Stimulated activated CD4-positive, alpha-beta T cell treated with anti-CD3 and anti-CD28 coated beads, Interleukin-1b, Interleukin-23, amount 100 ng/mL, for 1 hour (primary cell): ENCODE measurements at places on chromosomes 6 and 20.

DNA sequence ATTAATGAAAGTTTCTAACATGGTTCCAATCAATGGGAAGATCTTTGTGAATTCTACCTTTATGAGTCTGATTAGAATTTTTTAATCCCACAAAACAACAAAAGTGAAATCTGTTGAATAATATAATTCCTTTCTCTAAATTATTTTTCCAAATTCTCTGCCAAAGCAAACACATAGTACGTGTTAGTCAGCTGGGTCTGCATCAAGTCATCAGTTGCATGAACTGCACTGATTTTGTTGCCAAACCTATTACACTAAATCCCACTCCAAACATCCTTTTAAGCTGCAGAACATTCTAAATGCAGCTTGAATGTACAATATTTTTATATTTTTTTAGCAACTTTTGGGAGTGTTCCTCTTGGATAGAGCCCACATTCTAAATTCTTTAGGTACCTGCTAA lies 199.0 kb upstream of the HSF2 start:
- no peak for DNase-seq

GRCh38 chr6:2534406-2535042 lies 216.2 kb downstream of the MYLK4 start:
- DNase-seq, result no peak

DNA sequence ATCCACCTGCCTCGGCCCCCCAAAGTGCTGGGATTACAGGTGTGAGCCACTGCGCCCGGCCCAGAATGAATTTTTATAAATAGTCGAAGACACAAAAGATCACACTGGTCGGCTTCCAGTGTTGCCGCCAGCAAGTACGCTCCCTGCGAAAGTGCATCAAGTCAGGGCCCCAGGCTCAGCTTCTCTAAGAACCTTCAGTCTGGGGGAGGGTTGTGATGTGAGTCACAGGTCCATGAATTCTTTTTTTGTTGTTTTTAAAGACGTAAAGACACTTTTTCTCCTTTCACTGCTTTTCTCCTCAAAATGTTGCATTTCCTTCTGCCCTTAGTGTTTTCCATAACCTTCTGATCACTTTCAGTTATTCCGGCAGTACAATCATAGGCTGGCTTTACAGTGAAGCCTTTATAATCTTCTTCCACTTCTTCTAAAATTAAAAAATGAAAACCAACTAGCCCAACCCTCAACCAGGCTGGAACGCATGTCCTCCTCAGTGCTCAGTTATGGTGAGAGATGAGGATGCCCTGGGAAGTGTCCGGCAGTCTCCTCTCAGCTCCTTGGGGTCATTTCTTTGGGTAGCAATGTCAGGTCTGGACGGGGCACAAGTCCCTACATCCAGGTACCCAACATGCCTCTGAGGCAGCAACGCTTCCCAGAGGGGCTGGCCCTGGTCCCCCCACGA lies 66.6 kb downstream of the CSE1L start:
- no peak for DNase-seq

GRCh38 chr20:51093240-51093763 lies 70.4 kb upstream of the KCNG1 start:
- no peak for DNase-seq

DNA sequence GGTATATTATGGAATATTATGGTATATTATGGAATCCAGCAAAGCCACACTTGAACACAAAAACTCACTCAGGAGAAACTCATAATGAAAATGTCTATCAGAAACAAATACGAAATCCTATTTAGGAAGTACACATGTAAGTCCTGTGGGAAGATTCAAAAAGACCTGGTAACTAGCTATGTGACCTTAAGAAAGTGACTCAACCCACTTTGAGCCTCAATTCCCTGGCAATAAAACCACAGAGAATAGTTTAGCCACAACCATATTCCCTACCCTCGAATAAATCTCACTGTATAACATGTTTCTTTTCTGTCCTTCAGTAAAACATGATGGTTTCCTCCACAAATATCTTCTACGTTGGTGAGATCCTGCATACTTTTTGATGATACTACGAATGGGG lies 56.4 kb downstream of the ZMYND8 start:
- no peak for DNase-seq

DNA sequence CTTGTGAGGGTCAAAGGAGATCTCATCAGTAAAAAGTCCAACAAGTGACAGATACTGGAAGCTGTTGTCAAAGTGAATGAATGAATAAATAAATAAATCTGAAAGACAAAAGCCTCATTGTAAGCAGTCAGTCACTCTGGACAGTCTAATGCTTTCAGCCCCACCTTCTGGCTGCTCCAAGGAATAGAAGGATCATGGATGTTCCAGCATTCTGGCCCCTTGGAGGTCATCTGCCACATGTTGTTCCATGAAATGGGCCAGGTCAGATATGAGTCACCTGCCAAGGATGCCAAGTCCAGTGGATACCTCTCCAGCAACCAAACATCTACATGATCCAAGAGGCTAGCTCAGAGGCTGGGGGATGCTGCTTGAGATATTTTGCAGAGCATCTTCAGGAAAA lies 185.6 kb downstream of the BMP7 start:
- DNase-seq, result no peak

DNA sequence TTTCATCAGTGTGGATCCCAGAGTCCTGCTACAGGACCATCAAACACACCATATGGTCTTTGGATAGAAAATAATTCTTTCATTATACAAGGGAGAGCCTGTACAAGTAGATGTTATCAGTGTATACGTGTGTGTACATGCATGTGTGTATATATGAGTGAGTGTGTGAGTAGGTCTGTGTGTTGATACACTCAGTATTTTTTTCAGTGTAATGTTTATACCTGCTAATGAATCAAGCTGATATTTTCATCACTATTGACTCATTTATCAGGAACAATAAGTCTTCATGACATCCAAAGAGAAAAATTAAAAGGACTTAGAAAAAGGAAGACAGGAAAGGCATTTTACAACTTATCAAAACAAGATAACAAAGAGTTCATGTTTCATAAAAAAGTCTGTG lies 66.5 kb downstream of the EPM2A start:
- DNase-seq, result no peak

DNA sequence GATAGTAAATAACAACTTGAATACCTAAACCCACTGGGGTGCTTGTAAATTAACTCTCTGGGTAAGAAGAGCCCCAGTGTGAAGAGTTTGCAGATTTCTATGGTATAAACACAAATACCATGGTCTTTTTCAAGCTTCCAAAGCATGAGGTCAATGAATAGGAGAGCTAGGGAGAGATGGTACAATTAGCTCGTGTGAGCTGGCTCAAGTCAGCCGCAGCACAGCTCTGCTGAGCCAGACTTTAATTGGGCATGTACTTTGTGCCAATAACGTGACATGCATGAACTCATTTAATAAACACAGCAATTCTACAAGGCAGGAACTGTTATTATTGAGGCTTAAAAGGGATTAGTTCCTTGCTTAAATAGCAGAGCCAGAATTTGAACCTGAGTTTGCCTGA lies 684.2 kb downstream of the KIF16B start:
- DNase-seq, result no peak

DNA sequence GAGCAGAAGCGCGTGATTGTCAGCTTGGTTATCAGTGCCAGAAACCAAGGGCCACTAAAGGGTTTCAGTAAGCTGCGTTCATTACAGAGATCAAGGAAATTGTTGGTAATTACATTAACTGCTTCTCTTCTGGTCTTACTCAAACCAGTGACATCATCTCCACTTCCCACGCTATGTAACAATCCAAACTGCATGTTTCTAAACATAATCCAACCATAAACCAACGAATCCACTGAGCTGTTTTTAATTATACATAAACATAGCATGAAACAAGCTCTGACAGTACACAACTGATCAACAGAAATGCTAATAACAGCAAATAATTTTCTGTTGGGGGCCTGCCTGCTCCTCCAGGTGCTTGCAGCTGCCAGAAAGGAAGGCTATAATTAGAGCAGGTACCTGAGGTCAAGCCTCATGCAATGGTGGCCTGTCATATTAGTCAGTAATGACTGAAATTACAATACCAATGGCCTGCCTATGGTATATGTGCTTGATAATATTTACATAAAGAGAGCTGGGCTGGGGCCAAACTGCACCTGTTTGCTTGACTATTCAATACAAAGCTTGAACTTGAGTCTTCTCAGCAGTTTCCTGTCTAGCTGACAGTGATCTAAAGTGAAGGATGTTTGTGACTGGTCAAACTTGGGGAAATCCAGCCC lies 40.1 kb downstream of the ILRUN start:
- no peak for DNase-seq

DNA sequence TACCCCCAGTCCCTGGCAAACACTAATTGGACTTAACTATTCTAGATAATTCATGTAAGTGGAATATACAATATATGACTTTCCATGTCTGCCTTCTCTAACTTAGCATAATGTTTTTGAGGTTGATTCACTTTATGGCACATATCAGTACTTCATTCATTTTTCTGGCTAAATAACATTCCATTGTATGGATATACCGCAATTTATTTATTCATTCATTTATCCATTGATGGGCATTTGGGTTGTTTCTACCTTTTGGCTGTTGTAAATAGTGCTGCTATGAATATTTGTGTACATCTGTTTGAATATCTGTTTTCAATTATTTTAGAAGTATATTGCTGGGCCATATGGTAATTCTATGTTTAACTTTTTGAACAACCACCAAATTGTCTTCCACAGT lies 616.3 kb downstream of the UTRN start:
- DNase-seq, result no peak

- no peak for DNase-seq
These were observed at the start of gene HTR1E for GRCh38 chr6:86937219-86938079. HTR1E (plus strand) TSS chr6:86937528; CDS start chr6:87015335, 77,807 bp downstream.

GRCh38 chr20:24402188-24402587 lies 67.2 kb upstream of the SYNDIG1 start:
- no peak for DNase-seq

- no peak for DNase-seq
These were observed 20.4 kb downstream of the VNN1 start for GRCh38 chr6:132693478-132693877.

DNA sequence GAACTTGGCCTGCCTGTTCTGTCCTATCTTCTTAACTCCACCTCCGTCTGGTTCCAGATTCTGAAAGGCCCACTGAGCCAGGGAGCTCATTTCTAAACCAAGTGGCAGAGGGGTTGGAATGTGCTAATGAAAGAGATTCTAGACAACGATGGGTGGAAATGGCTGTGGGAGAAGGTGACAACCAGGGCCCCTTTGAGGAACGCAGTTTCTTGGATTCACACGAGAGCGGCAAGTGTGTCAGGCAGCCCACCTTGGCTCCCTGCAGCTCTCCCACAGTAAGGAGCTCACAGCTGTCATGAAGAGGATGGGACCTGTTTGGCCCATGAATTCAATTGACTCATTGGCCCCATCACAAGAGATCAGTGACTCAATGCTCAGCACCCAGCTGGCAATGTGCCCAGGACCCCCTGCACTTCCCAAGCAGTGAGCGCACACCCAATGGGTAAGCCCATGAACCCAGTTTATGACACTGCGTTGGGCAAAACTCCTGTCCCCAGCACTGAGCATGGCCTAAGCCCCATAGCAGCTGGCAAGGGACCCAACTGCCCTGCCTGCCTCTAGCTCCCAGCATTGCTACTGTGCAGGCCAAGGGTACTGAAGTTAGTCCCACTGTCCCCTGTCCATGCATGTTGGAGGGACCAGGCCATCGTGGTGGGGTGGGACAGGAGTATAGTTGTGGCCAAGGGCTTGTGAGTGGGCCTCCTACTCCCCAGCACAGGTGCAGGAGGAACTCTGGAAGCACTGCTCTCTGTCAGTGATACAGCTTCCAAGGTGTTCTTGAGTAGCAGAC lies 16.4 kb downstream of the MRPS18A start:
- no peak for DNase-seq

DNA sequence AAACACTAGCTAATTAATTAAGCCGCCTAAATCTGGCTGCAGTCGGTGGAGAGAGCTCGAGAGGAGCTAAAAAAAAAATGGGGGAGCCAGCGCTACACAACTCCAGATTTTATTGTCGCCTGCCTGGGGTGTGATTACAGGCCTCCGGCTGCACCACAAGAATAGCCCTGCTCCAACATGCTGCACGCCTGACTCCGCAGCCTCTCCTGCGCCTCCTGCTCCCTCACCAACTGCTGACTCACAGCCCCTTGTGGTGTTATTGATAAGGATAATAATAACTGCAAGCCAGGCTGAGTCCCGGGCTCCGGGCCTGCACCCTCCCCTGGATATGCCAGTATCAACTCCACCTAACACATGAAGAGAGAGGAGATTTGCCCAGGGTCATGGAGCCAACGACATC lies 16.8 kb downstream of the SIRPA start:
- no peak for DNase-seq

DNA sequence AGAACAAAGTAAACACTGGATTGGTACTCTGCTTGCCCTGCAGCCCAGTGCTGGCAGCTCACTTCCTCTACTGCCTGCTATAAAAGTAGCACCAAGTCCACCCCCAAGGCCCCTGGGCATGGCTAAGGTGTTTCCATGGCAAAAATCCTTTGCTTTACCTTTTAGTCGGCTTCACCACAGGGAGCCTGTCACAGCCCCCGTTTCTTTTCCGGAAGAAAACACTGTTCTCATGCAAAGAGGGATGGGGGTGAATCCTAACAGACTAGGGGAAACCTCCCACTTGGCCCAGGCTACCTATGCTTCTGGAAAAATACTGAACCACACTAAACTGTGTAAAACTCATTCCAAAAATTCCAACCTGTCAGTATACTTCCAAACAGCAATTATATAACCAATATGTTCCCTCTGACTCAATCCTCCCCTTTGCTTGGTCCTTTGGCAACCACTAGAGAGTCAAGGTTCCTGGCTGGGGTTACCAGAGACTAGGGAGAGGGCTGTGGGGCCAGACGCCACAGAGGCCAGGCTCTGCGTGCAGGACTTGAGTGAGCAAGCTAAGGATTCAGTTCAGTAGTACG lies 16.1 kb downstream of the PPIL1 start:
- DNase-seq, result no peak

- no peak for DNase-seq
These were observed 101.2 kb downstream of the DTNBP1 start for GRCh38 chr6:15561447-15562199.

GRCh38 chr6:89566930-89567629 lies 71.5 kb downstream of the LYRM2 start:
- no peak for DNase-seq

GRCh38 chr6:122798099-122798641 lies 9.1 kb downstream of the SMPDL3A start:
- no peak for DNase-seq

DNA sequence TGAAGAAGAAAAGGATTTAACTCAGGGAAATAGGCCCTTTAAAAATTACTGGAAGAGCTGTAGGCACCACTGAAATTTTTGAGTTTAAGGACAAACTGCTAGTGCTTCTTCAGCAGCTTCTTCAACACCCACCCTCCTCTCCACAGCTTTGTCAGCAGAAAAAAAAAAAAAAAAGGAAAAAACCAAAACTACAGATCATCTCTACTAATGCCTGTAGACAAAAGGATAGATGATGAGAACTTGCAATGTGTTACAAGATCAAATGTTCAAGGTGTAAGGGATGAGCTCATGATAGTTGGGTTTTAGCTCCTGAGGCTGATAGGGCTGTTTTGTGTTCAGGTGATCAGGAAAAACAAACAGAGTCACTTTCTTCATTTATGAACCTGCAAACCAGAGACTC lies 55.2 kb upstream of the PREP start:
- no peak for DNase-seq

DNA sequence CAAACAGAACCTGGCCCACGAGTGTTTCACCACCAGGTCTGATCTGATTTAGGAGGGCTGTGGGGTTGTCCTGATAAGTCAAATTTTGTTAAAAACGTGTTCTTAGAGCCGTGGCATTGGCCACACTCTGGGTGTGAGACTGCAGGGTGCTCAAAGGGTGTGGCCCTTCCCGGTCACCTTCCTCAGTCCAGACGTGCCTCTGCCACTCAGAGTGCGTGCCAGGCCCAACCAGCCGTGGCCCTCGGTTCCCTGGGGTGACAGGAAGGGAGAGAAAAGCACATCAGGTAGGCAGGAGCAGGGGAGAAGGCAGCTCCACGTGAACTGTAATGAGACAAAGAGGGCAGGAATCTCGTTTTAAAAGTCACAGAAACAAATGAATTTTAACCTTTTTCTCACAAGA lies 115.4 kb downstream of the FAM120B start:
- DNase-seq, result no peak
